Bone marrow (tissue), 2 donors: ENCODE measurements at places on chromosomes 2 and 18.

DNA sequence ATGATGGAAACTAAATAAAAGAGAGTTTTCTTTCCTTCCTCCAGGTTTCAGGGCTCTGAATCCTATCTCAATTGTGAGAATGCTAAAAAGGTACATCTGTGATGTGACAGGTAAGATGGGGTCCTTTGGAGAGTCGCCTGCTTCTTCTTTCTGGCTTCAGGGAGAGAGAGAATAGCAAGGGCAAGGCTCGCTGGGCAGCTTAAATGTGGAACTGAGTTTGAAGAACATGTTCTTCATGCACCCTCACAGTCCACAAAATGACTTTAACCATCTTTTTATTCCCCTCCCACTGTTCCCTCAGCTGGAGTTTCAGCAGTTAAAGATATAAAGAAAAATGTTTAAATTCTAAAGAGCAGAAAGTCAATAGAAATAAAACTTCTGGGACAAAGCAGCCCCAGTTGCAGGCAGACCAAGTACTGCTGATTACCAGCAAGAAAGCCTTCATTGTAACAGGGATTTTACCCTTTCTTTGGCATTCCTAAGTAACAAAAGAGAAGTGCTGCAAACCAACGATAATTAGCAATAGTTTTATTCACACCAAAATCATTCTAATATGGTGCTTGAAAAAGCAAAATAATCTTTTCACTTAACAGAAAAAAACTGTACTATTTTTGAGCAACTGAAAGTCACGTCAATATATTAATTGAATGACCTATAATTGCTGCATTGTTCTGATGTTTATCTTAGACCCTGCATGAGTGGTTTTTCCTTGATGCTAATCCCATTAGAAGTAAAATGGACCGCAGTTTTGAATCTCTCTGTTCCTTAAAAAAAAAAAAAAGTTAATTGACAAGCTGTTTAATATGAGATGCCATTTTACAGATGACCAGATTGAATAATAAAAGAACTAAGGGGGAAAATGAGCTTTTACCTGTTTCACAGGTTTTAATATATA, 61.5 kb downstream of the LRP2 start:
- no peak for DNase-seq

GRCh38 chr2:18833941-18834340, 244.6 kb upstream of the NT5C1B start:
- DNase-seq, result no peak

GRCh38 chr18:48643262-48643661, 104.4 kb downstream of the CTIF start:
- DNase-seq, result no peak

DNA sequence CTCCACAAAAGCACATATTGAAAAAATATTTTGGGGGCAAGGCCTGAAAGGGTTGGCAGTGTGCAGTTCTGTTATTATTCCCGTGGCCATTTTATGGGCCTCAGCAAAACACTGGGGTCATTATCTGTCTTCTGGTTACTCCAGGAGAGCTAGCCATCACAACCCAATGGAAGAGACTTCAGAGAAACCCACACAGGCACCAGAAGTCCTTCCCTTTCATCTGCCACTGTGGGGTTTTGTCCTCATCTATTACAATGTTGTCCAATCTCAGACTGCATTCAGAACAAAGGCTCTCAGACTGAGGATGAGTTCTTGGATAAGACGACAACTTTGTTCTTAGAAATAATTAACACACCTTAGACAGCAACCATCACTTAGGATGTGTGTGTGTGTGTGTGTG, 98.4 kb downstream of the PIEZO2 start:
- no peak for DNase-seq

DNA sequence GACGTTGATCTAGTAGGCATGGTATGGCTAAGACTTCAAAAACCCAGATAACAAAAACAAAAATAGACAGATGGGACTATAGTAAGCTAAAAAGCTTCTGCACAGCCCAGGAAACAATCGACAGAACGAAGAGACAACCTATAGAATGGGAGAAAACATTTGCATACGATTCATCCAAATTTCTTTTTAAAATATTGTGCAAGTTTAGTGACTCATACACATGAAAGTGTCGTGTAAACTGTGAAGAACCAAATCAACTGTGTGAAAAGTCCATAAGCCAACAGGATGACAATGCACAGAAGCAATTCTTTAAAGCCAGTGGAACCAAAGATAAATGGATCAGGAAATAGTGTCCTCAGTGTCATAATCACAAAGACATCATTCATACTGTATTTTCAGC, 671.1 kb downstream of the RNF144A start:
- no peak for DNase-seq

DNA sequence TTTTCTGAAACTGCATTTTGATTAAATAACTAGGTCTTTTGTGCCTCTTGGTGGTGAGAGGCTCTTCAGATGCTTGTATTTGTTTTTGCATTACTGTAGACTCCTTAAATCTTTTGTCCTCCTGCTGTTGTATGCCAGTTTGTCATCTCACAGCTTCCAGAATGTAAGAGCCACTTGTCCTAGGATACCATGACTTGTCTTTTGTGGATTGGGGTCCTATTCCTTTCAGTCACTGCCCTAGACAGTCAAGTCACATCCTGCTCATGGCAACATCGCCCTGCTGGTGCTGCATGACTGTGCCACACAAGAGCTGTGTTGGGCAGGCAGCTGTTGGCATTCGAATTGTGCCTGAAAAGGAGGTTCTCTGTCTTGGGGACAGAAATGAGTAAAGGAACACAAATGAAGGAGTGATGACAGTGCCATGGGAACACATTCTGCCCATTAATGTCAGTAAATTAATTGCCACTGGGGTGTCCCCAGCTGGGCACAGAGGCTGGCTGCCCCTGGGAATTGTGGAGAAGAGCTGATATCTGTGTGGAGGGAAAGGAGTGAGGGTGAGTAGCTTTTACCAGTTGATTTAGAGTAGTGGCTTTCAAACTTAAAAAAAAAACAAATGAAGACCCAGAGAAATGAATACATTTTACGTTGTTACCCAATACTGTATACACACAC, 140.3 kb downstream of the ARL6IP6 start:
- no peak for DNase-seq

DNA sequence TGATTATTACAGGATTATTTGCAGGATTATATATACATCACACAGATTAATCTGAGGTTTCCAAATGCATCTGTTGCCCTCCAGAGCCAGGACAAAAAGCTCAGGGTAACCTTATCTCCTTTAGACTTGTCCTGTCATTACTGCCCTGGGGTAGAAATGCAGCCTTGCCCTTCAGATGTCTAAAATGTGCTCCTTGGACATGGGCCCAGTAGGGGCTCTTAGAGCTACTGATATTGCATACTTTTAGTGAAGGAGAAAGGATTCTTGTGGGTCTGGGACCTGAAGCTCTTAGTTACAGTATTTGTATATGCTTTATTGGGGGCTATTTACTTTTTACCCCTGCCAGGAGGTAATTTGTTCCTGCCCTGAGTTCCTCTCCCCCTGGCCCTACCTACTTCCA, 56.1 kb downstream of the PRKRA start:
- DNase-seq, result no peak
